ENCODE measurements at places on chromosomes 4 and X.

- no peak for DNase-seq
Measured at GRCh38 chrX:3435057-3435456, 88.6 kb upstream of the MXRA5 start.

DNA sequence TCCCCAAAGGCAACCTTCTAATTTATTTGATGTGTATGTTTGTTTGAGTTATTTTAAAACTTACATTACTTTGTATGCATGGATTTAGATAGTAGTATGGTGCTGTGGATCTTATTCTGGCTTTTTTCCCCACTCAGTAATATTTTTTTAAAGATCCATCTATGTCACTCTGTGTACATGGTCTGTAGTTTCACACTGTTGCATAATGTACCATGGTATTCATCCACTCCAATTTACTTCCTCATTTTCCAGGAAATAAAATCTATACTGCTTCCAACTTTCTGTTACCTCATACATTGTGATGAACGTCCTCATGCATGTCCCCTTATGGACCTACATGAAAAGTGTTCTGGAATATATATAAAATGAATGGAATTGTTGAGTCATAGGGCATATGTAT is 17.6 kb downstream of the ARMCX2 start:
- DNase-seq = no peak

- DNase-seq = no peak
Measured at GRCh38 chrX:71181558-71181909, 36.9 kb downstream of the NLGN3 start.

GRCh38 chrX:31178064-31178768 is 106.4 kb upstream of the FTHL17 start:
- no peak for DNase-seq

GRCh38 chrX:47216393-47216925 is 2.0 kb upstream of the CDK16 start:
- no peak for DNase-seq

- DNase-seq = no peak
Measured at GRCh38 chr4:184444215-184444952, 30.0 kb downstream of the IRF2 start.

- no peak for DNase-seq
Measured at GRCh38 chr4:150329373-150329772, 251.1 kb downstream of the DCLK2 start.

DNA sequence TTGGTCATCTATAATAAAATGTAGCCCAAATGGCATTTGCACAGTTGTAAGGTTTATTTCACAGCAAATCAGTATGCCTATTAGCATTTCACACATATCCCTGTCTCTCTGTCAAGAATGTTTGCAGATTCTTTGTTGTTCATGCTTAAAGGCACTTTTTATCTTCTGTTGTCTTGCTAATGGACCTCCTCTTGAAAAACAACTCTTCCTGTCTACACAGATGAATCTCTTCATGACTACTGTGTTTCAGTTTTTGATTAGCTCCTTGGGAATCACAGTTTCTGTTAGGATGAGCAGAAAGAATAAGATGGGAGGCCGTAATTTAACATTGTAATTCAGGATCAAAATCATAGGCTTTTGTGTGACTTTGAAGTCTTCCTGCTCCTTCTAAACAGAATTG is 35.5 kb upstream of the SLC4A4 start:
- DNase-seq = no peak

- no peak for DNase-seq
Measured at GRCh38 chr4:8904041-8904501, 32.4 kb upstream of the HMX1 start.

DNA sequence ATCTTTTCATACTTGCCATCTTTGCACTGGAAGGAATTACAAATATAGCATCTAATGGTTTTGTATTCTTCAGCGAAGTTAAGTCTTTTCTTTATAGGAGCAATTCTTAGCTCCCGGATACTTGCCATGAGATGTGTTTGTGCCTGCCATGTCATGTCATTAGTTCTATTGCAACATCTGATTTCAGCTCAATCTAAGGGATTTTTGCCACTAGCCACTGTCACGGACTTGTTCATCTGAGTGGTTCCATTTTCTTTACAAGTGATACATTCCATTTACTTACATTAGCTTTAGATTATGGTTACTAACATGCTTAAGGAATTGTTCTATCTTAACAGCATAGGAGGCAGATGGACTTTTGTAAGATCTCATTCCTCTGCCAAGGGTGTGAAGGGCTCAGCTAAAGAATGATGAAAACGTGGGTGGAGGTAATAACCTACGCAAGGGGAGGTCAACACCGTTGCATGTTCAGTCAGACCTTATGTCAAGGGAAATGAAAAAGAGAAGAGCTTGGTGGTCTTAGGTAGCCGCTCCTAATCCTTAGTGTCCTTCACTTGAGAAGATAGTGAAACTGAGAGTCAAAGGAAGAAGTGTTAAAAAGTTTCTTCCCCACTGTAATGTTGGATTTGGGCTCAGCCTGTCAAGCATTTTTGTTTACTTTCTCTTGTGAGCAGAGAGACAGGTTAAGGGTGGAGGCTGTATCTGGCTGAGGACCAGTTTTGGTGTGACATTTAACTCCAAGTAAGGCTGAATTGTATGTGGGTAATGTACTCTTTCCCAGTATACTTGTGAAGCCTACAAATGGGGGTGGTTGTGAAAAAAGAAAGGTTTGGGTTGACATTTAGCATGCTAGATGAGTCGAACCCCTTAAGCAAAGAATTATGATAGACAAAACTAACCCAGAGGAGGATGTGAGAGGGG is 3.6 kb upstream of the KLHL2 start:
- no peak for DNase-seq

DNA sequence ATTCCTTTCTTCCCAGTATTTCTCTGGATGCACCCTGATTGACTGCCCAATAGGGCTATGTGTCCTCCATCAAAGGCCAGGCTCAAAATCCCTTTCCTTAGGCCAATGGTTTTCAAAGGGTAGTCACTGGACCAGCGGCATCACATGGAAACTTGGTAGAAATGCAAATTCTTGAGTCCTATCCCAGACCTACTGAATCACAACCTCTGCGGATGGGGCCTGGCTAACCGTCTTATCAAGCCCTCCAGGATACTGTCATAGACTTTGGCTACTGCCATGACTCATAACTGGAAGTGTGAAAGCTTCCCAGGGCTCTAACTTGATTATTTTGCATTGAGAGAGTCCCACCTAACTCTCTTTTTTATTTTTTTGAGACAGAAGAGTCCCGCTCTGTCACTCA is 71.9 kb upstream of the TFDP3 start:
- DNase-seq = no peak

DNA sequence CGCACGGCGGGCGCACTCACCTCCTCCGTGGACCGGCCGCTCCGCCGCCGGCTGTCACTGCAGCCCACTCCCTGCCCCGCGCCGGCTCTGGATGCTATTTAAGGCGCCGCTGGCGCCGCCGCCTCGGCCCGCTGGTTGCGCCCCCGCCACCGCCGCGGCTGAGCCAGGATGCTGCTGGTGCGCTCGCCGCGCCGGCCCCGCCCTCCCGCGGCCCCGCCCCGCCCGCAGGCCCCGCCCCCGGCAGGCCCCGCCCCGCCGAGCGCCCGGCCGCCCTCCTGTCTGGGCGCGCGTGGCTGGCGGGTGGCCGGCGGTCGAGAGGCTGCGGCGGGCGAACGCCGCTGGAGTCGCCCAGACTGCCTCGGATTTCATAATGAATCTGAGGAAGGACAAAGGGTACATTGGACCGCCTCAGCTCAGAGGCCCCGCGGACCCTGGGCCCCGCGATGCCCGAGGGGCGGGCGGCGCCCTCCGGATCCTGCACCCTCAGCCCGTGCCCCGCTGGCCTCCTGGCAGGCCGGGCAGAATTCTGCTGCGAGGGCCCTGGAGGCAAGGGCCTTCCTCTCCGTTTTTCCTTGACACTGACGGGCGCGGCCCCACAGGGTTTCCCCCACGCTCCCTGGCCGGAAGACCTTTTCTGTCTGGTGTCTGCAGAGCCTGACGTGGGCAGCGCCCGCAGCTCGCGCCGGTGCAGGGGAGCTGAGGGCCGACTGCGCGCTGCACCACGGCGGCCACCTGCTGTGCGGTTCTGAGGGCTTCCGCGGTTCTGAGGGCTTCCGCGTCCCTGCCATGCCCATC is at the start of gene ACSL1:
ACSL1 (minus strand) TSS at position 73 of the 795 bp plus-strand sequence. CDS start 22,454 bp downstream, outside the sequence.
- no peak for DNase-seq

DNA sequence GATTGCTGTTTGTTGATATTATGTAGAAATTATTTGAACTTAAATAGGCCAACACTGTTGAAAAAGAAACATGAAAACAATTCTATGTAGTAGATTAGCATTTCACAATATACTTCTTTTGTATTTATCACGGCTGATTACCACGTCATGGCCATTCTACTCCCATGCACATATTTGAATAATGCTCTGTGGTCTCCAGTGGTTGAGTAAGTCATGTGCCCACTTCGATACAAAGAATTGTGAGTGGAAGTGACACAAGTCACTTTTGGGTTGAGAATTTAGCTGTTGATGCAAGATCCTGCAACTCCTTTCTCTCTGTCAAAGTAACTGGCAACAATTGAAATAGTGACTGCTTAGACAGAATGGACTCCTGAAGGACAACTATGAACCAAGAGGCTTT is 6.7 kb upstream of the FSTL5 start:
- no peak for DNase-seq

DNA sequence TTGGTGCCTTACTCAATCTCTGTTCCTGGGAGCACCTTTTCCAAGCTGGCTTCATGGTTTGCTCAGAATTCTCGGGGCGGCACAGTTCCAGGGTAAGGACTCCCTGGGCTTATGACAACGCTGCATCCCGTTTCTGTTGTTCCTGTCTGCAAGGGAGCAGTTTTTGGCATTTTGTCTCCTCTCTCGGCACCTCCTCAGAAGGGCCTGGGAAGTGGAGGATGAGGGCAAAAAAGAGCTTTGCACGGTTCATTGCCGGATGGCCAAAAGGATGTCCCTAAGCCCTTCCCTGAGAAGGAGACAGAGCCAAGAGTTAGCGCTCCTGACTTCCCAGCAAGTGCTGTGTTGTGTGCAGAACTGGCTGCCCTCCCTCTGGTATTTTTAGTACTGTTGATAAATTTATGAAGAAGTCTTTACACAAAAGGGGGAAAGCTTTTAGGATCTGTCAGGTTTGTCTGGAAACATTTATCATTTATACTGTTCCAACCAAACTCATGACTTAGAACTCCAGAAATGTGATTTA is 13.4 kb downstream of the SRD5A3 start:
- no peak for DNase-seq

- DNase-seq = no peak
Measured at GRCh38 chr4:108227923-108228322, 59.2 kb upstream of the LEF1 start.

DNA sequence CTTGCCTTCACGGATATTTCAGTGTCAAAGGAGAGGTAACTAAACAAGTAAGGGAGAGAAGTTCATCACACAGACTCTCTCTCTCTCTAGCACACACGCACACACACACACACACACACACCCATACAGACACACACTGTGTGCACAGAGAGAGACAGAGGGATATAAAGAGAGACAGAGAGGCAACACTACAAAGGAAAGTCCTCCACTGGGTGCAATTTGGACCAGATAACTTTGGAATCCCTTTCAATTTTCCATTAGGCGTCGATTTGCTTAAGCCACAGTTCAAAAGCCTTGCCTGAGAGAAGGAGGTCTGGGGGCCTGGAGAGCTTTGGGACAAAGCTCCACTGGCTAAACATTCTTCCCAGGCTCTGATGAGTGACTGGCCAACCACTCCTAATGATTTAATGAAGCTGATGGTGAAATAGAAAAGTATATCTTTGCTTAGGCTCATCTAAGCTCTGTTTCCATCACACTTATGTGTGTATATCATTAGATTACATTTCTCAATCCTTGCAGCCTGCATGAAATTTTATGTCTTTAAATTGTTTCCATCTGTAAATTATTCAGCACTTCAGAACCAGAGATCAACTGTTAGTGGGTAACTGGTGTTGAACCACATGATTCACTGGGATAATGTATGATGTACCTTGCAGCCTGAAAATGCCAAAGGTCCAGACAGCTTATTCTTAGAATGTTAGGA is 180.8 kb downstream of the MAGEB17 start:
- DNase-seq = no peak

DNA sequence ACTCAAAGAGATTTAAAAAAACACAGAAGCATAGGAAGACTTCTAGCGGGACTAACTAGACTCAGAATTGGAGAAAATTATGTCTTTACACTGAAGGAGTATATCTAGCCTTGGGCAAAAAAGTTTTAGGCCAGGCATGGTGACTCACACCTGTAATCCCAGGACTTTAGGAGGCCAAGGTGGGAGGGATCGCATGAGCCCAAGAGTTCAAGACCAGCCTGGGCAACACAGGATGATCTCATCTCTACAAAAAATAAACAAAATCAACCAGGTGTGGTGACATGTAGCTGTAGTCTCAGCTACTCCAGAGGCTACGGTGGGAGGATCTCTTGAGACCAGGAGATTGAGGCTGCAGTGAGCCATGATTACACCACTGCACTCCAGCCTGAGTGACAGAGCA is 99.5 kb downstream of the NEUROG2 start:
- DNase-seq = no peak

DNA sequence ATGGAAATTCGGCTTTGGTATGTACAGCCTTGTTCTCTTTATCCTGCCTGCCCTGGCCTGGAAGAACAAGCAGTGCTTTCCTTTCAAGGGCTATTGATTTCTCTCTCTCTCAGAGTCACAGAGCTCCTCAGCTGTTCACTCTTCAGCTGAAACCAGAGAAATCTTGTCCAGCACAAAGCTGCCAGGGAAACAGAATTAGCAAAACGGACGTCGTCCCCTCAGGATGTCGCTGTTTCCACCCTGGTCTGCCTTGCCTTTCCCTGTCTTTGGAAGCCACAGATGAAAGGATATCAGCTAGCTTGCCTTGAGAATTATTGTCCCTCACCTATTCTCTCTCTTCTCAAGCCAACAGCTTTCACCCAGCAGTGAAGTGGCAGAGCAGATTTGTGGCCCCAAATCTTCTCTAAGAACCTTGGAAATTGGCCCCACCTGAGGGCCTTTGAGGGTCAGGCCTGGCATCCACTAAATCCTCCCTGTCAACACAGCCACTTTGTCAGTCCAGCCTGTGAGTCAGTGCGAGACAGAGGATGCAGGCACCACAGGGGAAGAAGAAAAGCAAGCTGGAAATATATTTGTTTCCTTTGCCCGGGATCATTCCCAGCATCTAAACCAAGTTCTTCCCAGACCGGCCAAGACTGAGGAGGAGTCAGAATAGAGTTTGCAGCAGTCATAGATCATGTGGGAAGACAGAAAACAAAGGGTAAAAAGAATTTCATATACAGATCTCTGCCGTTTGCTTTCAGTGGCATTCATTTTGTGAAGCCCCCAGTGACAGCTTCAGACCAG is 63.8 kb upstream of the MTM1 start:
- no peak for DNase-seq

DNA sequence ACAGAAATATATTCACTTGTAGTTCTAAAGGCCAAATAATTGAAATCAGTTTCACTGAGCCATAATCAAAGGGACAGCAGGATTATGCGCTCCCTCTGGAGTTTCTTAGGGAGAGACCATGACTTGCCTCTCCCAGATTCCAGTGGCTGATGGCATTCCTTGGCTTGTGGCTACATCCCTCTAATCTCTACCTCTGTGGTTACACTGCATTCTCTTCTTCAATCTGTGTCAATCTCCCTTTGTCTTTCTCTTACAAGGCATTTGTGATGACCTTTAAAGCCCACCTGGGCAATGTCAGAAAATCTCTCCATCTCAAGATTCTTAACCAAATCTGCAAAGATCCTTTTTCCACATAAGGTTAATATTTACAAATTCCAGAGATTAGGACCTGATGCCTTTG is 260.2 kb downstream of the UNC5C start:
- DNase-seq = no peak
